H9 (cell line): ENCODE measurements at places on chromosomes 11 and 22. TPM values are rescaled to one million over a fixed set of nuclear protein-coding genes. Genes with fewer than 3 reads are reported as not detected.
A peak's percentile ranks its signal among the peaks of the same experiment; 100 is the strongest.

The PAMR1 gene
- total RNA-seq: 2.4 and 2.9 TPM in 2 replicates

The MS4A6E gene
- total RNA-seq: not detected in 2 replicates

The MMP11 gene
- total RNA-seq: 4.9 and 5.3 TPM in 2 replicates

The FGF19 gene
- 7.4 and 7.7 TPM in 2 replicates for total RNA-seq

The PHETA2 gene
- 2.6 and 3.2 TPM in 2 replicates for total RNA-seq

The RFPL2 gene
- not detected in 2 replicates for total RNA-seq

The TSG101 gene
- 48.1 and 50.3 TPM in 2 replicates for total RNA-seq

The INSC gene
- not detected in 2 replicates for total RNA-seq

The IRAG1 gene
- total RNA-seq: 2.4 and 3.3 TPM in 2 replicates

DNA sequence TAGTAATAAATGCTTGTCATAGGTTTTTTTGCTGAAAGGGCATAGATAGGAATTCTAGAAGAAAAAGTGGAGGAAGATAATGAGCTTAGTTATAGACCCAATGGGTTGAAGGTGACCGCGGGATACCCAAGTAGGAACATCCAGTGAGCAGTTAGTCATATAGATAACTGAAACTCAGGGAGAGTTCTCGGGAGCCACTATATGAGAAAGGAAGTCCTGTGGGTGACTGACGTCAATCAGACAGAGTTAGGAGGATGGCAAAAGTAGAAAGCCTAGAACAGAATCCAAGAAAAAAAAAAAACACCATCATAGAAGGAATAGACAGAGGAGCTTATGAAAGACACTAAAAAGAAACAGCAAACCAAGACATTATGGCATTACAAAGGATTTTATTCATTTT is 1.6 kb upstream of the CNGA4 start:
- DNase-seq: no peak

GRCh38 chr11:119739021-119739703 is 10.2 kb upstream of the NECTIN1 start:
- DNase-seq: no peak

DNA sequence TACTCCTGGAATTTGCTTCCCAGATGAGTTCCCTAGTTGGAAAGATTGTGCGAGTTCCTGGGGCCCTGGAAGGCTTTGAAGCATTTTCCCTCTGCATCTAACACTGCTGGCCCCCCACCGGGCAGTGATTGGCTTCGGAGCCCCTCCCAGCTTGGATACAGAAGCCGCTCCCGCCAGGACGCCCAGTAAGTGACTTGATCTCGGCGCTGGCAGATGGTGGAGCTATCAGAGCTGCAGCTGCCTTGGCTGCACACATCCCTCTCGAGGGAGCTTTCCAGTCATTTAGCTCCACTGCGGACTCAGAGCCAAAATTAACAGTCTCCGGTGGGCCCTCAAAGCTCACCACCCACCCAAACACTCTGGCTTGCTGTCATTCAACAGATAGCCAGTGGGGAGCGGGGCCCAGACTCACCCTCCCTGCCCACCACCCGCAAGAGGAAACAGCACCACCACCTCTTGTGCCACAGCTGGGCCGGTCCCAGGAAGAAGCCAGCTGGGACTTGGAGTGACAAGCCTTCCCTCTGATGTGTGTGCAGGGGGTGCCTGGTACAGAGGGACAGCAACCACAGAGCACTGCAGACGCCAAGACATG is 162.3 kb downstream of the TRIM29 start:
- DNase-seq: peak; percentile 73

- no peak for DNase-seq
These were observed 974.6 kb upstream of the RAG2 start for GRCh38 chr11:37572491-37573171.

GRCh38 chr11:63944987-63945386 is 6.2 kb downstream of the NAA40 start:
- DNase-seq: no peak

- DNase-seq: no peak
These were observed 12.2 kb upstream of the SLC37A4 start for GRCh38 chr11:119042927-119043326.

DNA sequence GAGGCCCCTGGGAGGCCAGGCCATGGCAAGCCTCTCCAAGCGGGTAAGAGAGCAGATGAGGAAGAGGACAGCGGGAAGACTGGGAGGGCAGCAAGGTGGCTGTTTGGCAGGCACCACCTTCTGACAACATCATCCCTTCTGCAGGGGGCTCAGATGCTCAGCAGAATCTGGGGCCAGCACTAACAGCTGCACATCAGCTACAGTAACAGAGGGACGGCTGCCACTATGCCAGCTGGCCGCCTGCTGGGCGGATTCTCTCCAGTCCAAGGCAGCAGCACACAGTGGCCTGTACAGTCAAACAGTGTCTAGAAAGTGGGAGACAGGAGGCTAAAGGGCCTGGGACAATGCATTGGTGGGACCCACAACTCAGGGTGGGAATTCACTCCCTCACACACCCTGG is 10.7 kb upstream of the TXN2 start:
- DNase-seq: no peak

DNA sequence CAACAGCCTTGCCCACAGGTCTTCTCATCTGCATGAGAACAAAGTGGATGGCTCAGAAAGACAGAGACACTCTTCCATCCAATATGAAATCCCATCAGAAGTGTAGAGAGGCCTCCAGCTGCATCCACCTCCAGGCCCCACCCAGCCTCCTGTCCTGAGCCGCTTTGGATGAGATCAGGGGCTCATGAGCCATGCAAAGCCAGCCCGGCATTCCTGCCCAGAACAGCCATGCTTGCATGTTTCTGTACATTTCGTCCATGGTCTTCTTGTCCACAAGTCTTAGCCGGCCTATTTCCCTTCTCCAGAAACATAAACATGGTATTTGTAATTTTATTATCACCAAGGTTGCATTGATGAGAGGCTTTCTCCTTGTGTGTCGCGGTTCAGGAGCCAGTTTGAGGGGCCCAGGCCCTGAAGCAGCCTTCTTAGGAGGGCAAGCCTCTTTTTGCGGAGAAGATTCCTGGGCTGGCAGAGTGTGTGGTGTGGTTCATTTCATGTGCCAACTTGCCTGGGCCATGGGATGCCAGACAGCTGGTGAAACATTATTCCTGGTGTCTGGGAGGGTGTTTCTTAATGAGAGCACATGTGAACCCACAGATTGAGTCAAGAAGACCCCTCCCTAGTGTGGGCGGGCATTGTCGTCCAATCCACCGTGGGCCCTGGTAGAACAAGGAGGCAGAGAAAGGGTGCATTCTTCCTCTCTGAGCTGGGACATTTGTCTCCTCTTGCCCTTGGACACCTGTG is 928.9 kb downstream of the TBC1D22A start:
- no peak for DNase-seq

GRCh38 chr11:112270551-112271180 is 10.0 kb upstream of the PLET1 start:
- DNase-seq: peak; percentile 55

GRCh38 chr22:19841641-19842392 is 12.9 kb downstream of the GNB1L start:
- no peak for DNase-seq

DNA sequence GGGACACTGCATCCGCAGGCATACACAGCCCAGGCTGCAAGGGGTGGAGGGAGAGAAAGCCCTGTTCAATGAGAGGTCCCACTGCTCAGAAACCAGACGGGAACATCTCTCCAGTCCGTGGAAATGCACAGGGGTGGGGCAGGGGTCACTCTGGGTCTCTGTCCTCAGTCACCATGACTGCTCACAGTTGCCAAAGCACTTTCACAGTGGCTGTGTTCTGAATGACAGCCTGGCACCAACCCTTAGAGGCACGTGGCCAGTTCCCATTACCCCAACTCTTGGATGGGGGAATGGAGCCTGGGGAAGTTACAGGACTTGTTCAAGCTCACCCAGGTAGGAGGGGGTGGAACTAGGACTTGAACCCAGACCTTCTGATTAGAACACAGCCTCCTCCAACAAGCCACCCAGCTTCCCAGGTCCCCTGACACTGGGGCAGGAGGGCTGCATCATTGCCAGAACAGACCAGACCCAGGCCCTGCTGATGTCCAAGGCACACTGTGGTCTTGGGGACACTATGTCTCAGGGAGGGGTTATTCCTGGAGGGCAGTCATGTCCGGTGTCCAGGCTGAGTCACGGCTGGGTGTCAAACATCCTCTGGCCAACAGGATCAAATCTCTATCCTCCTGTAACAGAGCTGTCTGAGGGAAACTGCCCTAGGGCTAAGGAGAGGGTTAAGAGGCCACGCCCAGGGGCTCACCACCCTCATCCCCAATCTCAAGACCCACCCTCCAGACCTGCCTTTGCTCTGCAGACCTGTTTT is 8.2 kb downstream of the ZNF70 start:
- no peak for DNase-seq

- no peak for DNase-seq
These were observed 11.0 kb downstream of the MRGPRG start for GRCh38 chr11:3207526-3208189.

DNA sequence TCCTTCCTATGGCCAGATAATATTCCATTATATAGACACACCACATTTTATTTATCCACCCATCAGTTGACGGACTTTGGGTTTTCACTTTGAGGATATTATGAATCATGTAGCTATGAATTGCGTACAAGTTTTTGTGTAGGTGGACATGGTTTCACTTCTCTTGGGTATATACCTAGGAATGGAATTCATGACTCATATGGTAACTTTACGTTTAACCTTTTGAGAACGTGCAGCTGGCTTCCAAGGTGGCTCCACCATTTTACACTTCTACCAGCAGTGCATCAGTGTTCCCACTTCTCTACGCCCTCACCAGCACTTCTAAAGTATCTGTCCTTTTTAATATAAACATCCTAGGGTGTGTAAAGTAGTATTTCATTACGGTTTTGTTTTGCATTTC is 112.0 kb downstream of the PLEKHA7 start:
- DNase-seq: no peak

DNA sequence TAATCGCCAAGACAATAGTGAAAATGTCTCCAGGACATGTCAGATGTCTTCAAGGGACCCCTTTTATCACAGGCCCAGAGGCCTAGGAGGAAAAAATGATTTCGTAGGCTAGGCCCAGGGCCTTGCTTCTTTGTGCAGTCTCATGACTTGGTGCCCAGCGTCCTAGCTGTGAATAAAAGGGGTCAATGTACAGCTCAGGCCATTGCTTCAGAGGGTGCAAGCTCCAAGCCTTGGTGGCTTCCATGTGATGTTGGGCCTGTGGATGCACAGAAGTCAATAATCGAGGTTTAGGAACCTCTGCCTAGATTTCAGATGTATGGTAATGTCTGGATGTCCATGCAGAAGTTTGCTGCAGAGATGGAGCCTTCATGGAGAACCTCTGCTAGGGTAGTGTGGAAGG is 20.7 kb upstream of the MTMR2 start:
- DNase-seq: no peak

- no peak for DNase-seq
These were observed 4.1 kb downstream of the MIOX start for GRCh38 chr22:50490531-50491308.

DNA sequence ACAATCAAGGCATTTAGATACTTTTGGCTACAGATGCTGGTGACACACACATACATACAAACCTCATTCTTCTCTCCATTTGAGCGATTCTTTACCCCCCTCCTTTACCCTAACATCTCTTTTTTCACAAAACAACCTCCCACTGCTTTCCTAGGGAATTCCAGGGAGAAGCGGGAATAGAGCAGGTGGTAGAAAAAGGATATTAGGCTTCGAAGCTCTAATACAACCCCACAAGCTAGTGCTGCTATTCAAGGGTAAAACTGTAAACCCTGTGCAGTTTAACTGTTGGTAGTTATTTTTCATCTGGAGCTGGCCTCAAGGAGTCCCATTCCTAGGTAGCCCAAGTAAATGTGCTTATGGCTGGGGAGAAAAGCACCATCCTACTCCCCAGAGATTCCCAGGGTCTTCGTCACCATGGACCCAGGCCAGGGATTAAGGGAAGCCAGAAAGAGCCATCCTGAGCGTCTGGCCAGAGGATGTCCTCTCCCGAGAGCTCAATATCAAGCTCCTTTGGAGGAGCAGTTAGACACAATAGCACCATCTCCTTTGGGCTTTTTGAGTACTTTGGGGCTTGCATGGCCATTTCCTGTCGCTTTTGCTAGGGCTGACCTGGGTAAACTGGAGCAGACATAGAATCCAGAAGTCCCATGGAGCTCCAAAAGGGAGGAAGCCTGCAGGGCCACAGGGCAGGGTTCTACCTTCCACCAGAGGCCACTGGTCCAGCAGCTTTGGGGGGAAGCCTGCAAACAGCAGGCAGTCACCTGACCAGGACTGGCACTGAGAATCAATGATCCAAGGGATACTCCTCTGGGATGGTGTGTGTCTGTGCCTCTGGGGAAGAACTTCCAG is 3.1 kb downstream of the MAML2 start:
- no peak for DNase-seq

DNA sequence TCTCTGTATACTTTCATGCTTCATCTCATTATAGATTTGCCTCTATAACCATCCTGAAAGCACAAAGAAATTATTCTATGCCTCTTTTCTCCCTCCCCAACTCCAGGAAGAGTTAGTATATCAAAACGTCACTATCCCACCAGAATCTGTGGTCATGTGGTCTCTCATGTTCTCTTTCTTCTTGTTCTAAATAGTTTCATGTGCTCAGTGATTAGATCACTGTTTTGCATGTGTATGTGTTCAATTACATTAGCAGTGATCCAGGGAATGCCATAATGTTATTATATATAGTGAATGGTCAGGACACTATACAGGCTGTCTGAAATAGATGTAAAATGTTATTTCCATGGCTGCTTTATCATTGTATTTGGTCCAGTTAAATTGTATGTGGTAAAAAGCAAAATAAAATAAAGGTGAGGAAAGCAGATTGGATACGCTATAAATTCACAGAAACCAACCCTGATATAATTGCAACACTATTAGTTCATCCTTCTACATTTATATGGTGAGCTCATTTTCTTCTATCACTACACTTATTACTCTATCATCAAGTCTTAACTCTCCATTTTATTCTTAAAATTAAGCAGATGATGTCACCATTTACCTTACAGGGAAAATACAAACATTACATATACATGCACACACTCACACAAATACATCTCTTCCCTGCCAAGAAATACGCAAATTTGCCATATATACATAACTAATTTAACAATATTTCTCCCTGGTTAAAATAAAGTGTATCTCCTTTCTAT is 26.9 kb upstream of the ANO5 start:
- DNase-seq: no peak

- no peak for DNase-seq
These were observed 542.5 kb downstream of the INSC start for GRCh38 chr11:15657264-15657663.

- DNase-seq: no peak
These were observed 28.6 kb downstream of the RIBC2 start for GRCh38 chr22:45442116-45442515.

- DNase-seq: no peak
These were observed at the start of gene KCNQ1 for GRCh38 chr11:2444821-2445745. Gene KCNQ1, plus strand, starts transcription at chr11:2445008. Its CDS starts 91 bp downstream, at chr11:2445099.

- no peak for DNase-seq
These were observed 21.1 kb downstream of the EIF3F start for GRCh38 chr11:8008212-8008611.

GRCh38 chr11:3989276-3989920 is 105.2 kb upstream of the RRM1 start:
- peak; percentile 53 for DNase-seq
